Left lung (tissue), 14 donors: ENCODE measurements at places on chromosomes 2 and 18.

GRCh38 chr2:25366629-25367028 lies 24.9 kb upstream of the DNMT3A start:
- no peak for DNase-seq

DNA sequence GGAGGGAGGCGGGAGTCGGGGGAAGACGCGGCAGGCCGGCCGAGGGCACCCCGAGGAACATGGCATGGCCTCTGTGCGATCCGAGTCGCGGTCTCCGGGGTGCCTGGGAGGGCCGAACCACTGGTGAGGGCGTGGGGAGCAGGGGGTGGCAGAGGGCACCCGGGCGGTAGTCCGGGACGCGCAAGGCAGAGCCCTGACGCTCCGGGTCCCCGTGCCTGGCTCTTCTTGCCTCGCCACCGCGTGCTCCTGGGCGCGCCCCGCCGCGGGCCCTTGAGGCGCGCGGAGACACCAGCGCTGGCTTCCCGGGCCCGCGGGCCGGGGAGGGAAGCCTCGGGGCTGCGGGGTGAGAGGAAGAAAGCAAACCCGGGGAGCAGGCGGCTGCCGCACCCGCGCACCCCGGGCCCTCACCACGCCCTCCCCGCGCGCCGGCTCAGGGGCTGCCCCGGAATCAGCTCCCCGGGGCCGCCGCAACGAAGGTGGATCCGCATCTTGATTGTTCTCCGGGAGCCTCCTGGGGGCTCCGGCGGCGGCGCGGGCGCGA lies 4.3 kb downstream of the SOX11 start:
- DNase-seq: no peak

DNA sequence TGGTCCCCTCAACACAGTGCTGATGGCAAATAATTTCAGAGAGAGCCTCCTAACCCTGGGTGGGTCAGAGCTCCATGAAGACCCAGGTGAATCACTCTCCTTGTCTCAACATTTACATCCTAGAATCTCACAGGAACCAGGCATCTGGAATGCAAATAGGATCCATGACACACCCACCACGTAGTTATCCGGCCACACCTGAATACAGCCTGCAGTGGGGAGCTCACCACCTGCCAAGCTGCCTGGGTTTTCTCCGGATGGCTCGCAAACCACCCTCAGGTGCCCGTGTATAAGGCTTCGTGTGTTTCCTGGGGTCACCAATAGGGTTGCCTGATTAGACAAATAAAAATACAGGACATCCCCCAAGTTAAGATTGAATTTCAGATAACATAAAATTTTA lies 9.9 kb downstream of the CHST10 start:
- no peak for DNase-seq

DNA sequence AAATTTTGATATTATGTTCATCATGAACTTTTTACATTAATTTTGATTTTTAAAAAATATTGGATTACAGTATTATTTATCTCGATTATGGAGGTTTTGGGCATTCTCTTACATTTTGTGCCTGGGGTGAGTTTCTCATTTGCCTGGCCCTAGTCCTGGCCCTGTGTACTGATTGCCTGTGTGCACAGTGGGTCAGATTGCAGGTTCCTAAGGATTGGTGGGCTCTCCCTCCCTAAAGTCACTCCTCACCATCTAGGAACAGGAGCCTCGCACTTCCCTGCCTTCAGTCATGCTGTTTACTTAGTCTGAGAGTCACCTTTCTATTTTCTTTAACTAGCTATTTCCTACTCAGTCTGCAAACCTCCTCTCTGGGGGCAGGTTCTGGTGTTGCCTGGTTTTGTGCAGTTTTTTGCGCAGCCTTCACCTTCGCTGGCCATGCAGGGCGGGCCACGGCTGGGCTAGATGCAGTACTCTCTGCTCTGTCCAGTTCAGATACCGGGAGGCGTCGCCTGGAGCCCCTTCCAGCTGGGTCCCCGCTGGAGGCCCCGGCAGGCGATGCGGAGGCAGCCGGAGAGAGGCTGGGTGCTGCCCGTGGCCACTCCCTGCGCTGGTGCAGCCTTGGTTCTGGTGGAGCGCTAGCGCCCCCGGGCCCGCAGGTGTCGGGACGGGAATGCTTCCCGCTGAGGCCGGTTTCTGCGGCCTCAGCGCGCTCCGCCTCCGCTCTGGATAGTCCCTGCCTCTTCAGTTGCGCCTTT lies 23.3 kb upstream of the MC5R start:
- peak; percentile 74 for DNase-seq

GRCh38 chr2:172102391-172103359 lies at the start of gene DLX2:
DLX2 (minus strand) TSS chr2:172102900; CDS start chr2:172102538, 362 bp downstream.
- no peak for DNase-seq

- DNase-seq: no peak
Observed at GRCh38 chr2:30722936-30723725, 84.1 kb downstream of the CAPN13 start.

DNA sequence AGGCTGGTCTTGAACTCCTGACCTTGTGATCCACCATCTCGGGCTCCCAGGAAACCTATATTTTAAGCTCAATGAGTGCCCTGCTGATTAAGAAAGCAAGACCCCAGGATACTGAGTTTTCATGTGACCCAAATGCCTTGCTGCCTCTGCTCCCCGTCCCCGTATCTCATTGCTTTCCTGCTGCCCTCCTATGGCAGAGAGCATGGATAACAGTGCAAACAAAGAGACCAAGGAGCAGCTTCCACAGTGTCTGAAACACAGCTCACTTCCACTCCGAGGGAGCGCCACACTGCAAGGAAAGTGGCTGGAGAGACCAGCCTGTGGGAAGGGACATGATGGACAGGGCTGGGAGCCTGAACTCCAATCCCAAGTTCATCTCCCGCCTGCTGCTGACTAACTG lies 246.8 kb downstream of the TMEM182 start:
- DNase-seq: no peak

DNA sequence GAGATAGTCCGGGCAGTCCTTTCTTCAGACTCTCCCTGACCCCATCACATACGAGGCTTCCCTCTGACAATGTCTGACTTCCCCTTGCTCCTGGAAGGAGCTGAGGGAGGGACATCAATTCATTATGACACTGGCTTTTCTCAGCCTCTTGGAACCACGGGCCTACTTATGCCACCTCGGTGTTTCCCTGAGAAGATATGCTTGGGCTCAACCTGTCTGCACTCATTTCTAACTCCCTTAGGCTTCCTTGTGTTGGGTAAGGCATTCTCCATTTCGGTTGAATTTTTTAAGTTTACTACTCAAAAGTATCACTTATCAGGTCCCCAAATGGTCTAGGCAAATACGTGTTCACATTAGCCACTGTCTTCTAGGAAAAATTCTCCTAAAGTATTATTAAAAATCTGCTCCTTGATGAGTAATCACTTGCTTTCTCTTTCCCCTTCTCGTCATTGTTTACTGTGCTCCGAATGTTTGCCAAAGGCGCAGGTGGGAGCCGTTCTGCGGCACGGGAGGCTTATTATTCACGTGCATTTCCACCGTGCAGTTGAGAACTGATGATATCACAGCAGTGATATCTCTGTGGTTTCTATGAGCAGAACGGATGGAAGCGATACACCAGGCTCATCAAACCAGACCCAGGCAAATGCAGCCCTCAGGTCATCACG lies 33.1 kb downstream of the ARL4C start:
- DNase-seq: no peak

- peak; percentile 100 for DNase-seq
Observed at GRCh38 chr2:218710687-218711549, at the start of gene TTLL4. TTLL4 (plus strand) TSS chr2:218710835; CDS start chr2:218737677, 26,842 bp downstream.

GRCh38 chr18:33560686-33561370 lies 17.2 kb upstream of the ASXL3 start:
- DNase-seq: no peak

GRCh38 chr2:68857202-68857845 lies 13.9 kb downstream of the BMP10 start:
- no peak for DNase-seq

GRCh38 chr2:106109675-106110424 lies 84.3 kb downstream of the UXS1 start:
- DNase-seq: no peak

DNA sequence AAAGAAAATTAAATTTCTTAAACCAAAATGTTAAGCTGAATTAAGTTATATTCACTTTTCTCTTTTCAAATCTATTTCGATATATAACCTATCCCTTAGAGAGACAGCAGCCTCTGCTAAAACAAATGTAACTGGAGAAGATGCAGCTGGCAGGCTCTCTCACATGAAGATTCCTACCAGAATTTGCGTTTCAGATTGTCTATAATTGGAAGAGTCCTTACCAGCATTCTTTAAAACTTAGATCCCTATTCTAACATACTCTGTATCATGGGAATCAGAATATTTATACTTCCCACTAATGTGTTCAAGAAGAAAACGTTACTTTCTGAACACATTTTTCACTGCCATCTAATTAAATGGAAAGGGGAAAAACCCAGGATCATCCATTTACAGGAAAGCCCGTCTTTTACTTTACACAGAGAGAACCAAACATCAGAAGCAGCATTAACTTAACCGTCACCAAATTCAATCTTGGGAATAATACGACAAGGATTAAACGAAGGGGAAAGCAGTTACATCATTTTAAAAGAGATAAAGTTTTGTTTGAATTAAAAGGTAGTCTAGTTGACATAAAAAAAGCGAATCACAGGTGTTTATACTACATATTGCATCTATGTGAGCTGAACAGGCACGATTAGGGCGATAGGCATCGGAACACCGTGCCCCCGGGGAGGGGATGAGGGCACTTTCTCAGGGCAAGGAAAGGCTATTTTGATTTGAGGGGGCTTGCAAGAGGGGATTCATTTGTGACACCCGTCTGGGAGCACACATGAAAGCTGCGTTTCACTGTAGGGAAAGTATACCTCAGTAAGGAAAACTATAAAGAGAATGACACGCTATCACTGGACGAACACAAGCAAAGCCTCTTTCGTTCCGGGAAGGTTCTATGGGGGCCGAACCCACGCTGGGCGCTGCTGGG lies 1.3 kb downstream of the PTPN2 start:
- peak; percentile 24 for DNase-seq

DNA sequence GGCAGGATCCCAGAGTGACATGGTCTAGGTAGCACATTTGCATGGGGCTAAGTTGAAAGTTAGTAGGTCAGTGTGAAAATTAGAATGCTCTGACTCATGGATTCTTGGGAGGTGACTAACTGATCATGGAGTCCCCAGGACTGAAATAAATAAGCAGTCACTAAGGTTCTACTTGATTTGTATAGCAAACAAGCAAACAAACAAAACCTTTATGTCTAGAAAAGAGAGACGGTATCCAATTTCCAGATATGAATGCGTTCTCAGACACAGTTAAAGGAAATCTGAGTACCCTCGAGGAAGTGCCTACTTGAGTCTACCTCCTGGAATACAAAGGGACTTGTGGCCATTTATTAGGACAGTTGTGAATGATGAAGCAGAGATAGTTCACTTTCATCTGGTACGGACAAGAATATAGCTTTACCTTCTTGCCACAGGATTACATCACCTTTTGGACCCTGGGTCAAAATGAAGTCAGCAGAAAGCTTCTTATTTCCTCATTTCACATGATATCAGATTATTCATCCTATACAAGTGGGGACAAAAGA lies 54.3 kb upstream of the AGPS start:
- no peak for DNase-seq

- no peak for DNase-seq
Observed at GRCh38 chr2:207534417-207534816, 4.7 kb downstream of the CREB1 start.

GRCh38 chr2:164368896-164369295 lies 252.4 kb downstream of the GRB14 start:
- no peak for DNase-seq

- DNase-seq: no peak
Observed at GRCh38 chr2:134683561-134684112, 35.2 kb downstream of the TMEM163 start.

GRCh38 chr2:26176279-26176615 lies 3.4 kb downstream of the GAREM2 start:
- no peak for DNase-seq

- peak; percentile 27 for DNase-seq
Observed at GRCh38 chr2:72145658-72146329, 1.9 kb downstream of the CYP26B1 start.

GRCh38 chr2:141647353-141647752 lies 483.5 kb downstream of the LRP1B start:
- no peak for DNase-seq

GRCh38 chr2:23291239-23291638 lies 93.7 kb upstream of the KLHL29 start:
- DNase-seq: no peak

DNA sequence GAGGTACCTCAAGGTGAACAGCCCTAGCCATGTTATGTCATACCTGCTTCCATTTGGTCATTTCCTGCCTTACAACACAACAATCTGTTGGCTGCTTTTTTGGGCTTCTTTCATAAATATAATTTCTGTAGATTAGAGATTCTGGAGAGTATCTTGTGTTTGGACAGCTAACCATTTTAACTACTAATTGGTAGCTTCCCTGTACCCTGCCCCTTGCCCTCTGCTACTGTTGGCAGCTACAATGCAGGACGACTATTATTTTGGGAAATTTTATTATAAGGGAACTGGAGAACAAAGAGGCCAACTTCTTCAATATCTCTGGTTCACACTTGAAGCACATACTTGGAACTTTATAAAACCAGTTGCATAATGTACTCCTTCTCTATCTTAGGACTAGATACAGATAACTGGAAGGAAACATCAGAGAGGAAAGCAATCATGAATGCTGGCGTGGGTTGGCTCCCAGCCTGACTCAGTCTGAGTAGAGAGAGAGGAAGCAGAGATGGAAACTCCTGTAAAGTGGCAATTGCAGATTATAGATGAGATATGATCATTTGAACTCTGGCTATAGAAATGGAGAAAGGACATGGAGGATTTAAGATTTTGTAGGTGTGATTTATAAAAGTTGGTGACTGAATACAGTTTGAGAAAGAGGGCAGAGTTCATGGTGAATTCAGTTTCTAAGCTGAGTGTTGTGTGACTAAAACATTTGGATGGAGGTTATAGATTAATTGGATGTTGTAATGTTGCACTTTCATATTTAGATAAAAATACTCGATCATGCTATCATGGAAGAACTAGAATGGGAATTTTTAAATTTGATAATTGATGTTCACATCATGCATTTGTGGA lies 74.5 kb downstream of the MDH1 start:
- DNase-seq: no peak

DNA sequence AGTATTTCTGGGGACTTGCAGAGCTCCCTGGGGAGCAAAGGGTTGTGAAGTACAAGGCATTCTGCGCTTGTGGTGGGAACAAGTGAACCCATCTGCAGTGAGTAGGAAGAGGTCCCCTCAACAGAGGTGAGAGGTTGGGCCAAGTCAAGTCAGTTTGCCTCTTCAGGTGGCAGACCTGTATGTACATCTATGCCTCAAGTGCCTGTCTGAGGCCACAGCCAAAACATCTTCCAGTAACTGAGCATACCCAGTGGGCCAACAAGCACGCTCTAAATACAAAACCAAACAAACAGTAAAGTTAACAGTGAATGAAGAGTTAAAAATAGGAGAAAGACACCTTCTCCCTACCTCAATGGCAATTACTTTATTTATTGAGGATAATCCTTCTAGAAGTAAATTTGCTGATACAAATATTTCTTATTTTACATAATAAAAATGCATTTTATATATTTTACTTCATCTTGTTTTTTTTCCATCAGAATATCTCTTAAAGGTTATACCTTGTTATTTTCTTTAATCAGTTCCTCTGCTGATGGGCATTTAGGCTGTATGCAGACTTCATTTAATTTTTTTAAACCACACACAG lies 2.5 kb downstream of the GYPC start:
- no peak for DNase-seq
